ENCODE measurements at places on chromosomes 12 and 14. TPM values are rescaled to one million over a fixed set of nuclear protein-coding genes. Genes with fewer than 3 reads are reported as not detected.
A peak's percentile ranks its signal among the peaks of the same experiment; 100 is the strongest.

PLEKHD1 gene
- total RNA-seq, result 0.05 TPM

COX8C gene
- total RNA-seq, result not detected

TMEM229B gene
- total RNA-seq, result 1.3 TPM

KRT71 gene
- total RNA-seq, result not detected

GALNT8 gene
- total RNA-seq, result 6.8 TPM

TSPAN11 gene
- 9.5 TPM for total RNA-seq

DLK1 gene
- total RNA-seq, result 1.3 TPM

DNA sequence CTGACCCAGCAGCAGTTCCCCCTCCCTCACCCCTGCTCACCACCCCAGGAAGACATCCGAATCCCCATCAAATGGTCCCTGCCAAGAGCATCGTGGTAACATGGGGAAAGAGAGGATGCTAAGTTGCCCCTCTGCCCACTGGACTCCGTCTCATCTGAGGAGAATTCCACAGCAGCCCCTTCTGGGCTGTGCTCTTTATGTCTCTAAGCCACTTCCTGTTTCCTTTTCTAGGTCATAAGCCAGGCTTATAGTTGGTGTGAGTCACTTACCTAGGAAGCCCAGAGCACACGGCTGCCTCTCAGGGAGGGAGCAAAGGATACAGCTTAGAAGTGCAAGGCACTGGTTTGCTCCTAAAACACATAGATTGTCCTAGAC, 76.0 kb downstream of the VCPKMT start:
- peak; percentile 77 for DNase-seq

GRCh38 chr12:123532808-123533649, 490 bp downstream of the RILPL1 start:
- peak; percentile 36 for DNase-seq

DNA sequence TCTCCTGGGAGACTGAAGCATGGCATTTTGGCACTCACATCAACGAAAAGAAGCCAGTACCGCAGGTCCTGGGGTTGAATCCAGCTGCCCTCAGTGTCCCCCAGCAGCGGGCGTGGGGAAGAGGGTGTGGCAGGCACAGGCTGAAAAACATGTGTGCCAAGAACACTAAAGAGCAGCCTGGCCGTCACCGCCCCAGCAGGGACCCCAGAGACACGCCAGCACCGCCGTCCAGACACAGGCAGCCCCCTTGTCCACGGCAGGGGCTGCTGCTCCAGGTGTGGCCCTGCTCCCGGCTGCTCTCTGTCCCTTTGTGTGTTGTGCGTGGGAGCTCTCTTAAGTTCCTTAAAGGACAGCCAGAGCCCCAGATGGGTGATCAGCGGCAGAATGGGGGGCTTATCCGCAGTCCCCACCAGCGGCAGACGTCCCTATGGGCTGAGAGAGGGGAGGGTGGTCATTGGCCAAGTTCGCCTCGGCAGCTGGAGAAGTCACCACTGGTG, 556 bp downstream of the PHETA1 start:
- no peak for DNase-seq

GRCh38 chr12:93593843-93594242, 21.4 kb downstream of the SOCS2 start:
- DNase-seq, result no peak

DNA sequence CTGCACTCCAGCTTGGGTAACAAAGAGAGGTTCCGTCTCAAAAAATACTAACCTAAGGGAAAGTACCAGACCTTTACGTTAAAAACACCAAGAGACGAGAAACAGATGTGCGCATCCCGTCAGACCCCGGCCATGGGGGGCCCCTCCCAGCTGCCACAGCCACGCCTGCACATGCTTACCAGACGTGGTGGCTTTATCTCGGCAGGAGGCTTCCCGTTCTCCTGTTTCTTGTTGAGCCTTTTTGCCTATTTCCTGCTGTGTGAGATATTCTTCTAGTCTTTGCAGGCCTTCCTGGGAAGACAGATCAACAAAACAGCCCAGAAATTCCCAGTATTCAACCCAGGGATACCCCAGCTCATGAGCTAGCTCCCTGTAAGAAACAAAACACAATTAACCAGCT, 23.6 kb downstream of the PGAM5 start:
- DNase-seq, result no peak

DNA sequence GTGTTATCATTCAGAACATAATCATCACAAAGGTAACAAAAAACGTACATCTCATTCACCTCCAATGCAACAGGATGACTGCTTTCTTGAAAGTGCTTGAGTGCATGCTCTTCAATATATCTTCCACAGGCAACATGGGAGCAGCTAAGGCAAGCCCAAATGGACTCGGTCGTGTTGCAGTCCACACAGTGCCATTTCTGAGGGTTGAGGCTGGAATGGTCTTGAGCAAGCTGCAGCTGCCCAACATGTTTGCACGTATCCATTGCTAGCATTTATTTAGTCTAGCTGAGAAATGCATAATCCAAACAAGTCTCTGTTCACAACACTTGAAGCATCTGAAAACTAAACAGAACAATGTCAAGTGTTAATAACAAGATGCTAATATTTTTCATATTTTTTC, 17.3 kb downstream of the USP44 start:
- no peak for DNase-seq

DNA sequence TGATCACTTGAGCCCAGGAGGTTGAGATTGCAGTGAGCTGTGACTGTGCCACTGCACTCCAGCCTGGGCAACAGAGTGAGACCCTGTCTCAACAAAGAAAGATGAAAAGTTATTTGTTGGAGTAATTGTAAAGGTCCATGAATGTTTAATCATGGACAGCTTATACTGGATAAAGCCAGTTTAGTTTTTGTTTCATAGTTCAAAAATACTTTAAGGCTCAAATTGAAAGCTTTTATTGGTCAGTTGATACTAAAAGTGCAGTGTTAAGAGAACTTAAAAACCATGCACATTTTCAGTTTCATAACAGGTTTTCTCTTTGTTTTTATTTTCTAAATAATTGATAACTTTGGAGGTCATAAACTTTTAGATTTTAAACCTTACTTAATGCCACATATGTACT, 108.4 kb downstream of the MON2 start:
- no peak for DNase-seq

DNA sequence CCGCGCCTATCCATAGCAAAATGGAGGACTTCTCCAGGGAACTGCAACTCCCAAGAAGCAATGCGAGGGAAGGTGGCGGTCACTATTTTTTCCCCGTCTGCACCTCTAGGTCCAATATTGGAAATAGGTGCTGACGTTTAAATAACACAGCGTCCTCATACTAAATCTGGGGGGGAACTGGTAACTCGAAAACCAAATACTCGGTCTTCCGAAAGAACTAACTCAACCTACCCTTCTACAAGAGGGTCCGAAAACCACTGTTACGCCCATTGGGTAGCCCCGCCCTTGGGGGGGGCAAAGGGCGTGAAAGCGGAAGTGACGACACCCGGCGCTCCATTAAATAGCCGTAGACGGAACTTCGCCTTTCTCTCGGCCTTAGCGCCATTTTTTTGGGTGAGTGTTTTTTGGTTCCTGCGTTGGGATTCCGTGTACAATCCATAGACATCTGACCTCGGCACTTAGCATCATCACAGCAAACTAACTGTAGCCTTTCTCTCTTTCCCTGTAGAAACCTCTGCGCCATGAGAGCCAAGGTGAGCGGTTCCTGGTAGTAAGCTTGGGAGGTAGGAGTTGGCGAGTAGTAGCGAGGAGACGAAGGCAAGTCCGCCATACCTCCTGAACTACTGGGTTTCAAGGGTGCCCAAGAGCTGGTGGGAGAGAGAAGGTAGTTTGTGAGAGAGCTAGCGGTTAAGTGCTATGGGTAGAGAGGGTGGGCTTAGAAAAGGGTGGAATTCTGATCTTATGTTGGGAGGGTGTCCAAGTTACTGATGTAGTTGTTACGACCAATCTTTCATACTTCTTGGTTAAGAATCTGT, at the start of gene RPL41:
Gene RPL41, plus strand, starts transcription at position 367 of the 815 bp plus-strand sequence.
- peak; percentile 80 for DNase-seq

DNA sequence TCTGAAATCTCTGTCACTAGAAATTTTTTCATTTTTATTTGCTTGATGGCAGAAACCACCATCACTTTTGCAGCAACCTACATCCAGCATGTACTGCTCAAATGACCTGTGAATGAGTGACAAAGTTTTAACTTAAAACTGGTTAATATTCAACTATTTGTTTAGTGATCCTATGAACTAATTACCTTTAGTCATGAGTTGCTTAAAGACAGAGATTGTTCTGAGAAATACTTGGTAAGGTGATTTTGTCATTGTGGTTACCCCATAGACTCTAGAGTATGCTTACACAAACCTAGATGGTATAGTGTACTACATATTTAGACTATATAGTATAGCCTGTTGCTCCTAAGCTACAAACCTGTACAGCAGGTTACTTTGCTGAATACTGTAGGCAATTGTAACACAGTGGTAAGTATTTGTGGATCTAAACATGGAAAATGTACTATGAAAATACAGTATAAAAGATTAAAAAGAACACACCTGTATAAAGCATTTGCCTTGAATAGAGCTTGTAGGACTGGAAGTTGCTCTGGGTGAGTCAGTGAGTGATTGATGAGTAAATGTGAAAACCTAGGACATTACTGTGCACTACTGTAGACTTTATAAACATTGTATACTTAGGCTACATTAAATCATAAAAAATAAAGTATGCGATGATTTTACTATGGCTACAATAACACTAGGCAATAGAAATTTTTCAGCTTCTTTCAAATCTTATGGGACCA, 256.6 kb upstream of the PPFIA2 start:
- no peak for DNase-seq

GRCh38 chr14:23101986-23102625, 2.7 kb downstream of the CIROP start:
- no peak for DNase-seq

DNA sequence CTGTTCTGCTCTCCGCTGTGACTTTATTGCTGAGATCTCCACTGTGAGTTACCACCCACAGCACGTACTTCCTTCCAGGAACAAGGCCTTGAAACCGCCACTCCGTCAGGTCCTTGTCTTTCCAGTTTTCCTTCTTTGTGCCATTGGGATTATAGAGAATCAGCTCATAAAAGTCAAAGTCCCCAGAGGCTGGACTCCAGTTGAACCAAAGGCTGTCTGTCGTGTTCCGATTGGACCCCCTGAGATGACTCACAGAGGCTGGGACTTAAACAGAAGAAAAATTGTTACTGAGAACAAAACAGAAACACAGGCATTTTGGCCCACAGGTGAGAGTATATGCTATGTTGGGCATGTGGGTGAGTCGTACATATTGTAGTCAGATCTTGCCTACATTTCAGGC, 76.6 kb downstream of the PTPRB start:
- DNase-seq, result no peak

- peak; percentile 74 for DNase-seq
These were observed 35.0 kb downstream of the ITPR2 start for GRCh38 chr12:26798023-26798422.

- DNase-seq, result no peak
These were observed 11.1 kb downstream of the RFLNA start for GRCh38 chr12:124305776-124306685.

DNA sequence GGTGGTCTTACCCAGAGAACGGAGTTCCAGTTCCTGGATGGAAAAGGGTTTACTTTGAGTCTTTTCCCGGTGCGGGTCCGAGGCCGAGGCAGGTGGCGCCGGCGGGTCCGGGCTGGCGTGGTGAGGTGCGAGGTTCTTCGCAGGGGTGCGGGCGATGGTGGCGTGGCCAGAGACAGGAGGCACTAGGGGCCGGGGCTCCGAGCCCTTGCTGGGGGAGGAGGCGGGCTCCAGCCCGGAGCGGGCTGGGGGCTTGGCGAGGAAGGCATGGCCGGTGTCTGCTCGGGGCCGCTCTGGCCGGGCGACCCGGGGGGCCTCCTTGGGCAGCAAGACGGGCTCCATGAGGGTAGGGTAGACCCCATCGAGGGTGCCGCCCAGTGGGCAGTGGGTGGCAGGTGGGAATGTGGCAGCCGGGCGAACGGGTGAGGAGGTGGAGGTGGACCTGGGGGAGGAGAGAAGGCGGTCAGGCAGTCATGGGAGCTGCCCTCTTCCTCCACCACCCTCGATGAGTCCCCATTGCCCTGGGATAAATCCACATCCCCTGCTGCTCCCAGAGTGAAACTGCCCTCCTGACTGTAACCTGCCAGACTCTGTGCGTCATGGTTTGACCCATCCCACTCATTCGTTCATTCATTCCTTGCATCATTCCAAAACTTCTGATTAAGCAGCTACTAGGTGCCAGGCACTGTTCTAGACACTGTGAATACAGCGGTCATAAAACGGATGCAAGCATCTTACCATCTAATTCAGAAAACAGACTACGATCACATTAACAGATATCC, 42.0 kb downstream of the RFLNA start:
- DNase-seq, result no peak

DNA sequence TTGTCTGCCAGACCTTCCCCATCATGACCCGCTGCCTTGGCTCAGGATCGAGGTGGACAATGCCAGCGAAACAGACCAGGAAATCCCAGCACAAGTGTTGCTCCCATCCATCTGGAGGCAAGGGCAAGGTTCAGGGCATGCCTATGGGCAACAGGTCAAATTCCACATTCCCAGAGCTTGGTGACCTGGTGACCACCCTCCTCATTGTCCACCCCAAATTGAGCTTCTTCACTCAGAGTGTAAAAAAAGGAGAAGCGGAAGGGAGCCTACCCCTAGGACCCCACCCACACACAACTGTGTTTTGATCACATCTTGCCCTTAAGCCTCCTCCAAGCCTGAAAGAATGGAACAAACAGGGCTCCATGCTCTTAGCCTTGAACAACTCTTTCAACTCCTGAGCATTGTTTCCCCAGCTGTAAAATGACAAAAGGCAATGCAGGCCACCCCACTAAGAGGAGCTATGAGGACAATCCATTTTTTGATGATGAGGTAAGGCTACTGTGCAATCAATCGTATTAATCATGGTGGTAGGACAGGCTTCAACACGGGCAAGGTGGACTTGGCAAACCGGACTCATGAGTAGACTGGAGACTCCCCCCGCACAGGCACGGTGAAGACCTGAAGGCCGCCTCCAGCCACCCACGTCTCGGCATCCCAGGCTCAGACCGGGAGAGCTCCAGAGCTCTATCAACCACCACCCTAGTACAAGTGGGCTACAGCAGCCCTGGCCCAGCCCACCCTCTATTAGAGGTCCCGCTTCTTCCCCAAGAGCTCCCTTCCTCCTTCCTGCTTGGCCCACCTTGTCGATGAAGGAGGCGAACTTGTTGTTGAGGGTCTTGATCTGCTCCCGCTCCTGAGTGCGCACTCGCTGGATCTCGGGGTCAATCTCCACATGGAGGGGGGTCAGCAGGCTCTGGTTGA, 866 bp downstream of the KRT79 start:
- peak; percentile 24 for DNase-seq

DNA sequence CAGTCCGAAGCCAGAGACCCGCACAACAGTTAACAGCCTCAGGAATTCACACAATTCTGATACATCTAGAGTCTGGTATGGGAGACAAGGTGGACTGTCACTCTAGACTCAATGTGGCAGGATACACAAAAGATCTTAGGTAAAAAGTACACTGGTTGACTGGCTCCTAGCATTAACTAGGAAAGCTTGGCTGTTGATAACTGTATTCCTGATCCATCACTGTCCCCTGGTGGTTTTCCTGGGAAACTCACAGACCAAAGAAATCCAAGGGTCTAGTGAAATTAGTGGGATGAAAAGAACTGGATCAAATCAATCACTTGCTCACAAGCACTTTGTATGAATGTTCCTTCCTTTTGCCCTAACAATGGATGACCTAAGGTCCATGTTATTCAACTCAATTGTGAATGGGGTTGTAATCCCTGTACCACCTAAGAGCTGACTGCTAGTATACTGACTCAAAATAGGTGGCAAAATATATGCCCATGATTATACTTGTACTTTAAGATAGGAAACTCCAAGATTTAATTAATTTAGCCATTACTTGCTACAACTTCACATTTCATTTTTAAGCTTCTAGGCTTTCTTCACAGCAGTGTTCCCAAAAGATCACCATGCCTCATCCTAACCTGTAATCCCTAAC, 14.0 kb downstream of the NPC2 start:
- no peak for DNase-seq

All from astrocyte (in vitro differentiated cells and primary cell).